Anterior cingulate cortex (tissue), 58 donors: ENCODE measurements at places on chromosomes 16 and 17.
A peak's percentile ranks its signal among the peaks of the same experiment; 100 is the strongest.

- DNase-seq = no peak
These were observed 193.9 kb upstream of the SOX9 start for GRCh38 chr17:71926746-71927398.

- DNase-seq = no peak
These were observed 2.7 kb upstream of the ACE start for GRCh38 chr17:63474174-63474573.

GRCh38 chr17:82399041-82399441, 19.1 kb upstream of the HEXD start:
- DNase-seq = peak; percentile 43

- no peak for DNase-seq
These were observed 4.6 kb downstream of the PLCD3 start for GRCh38 chr17:45127548-45128300.

DNA sequence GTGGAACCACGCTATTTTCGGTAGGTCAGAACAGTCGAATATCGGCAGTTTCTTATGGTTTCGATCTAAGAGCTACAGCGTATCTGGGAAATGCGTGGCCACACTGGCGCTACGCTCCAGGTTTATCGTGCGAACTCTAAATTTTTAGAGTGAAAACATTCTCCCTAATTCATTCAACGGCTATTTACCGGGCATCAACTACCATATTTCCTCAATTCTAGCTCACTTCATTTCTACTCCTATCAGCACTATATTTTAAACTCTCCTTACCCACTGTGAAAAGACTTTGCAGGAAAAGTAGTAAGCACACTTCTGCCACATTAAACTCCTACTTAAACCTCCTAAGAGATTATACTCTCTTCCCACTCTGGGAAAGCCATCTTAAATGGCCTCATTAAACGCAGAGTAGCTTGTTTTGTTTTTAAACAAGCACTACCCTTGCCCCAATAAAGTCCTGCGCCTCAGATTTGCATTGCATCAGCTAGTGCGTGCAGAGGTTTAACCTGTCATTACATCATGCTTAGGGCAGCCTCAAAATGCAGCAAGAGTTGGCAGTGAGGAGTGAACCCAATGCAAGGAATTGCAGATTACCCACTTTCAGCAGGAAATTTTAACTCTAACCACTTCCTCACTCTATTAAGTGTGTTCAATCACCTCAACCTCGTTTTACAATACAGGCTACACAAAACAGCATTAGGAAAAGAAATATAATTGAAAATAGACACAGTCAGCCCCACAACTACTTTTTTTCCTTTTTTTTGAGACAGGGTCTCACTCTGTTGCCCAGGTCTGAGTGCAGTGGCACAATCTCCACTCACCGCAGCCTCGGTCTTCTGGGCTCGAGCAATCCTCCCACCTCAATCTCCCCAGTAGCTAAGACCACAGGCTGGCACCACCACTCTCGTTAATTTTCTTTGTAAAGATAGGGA, 18.8 kb downstream of the SIAH1 start:
- no peak for DNase-seq

GRCh38 chr17:63024716-63025115, 58.7 kb downstream of the TANC2 start:
- DNase-seq = no peak

- DNase-seq = no peak
These were observed 18.9 kb downstream of the ARHGAP17 start for GRCh38 chr16:24996301-24996700.

DNA sequence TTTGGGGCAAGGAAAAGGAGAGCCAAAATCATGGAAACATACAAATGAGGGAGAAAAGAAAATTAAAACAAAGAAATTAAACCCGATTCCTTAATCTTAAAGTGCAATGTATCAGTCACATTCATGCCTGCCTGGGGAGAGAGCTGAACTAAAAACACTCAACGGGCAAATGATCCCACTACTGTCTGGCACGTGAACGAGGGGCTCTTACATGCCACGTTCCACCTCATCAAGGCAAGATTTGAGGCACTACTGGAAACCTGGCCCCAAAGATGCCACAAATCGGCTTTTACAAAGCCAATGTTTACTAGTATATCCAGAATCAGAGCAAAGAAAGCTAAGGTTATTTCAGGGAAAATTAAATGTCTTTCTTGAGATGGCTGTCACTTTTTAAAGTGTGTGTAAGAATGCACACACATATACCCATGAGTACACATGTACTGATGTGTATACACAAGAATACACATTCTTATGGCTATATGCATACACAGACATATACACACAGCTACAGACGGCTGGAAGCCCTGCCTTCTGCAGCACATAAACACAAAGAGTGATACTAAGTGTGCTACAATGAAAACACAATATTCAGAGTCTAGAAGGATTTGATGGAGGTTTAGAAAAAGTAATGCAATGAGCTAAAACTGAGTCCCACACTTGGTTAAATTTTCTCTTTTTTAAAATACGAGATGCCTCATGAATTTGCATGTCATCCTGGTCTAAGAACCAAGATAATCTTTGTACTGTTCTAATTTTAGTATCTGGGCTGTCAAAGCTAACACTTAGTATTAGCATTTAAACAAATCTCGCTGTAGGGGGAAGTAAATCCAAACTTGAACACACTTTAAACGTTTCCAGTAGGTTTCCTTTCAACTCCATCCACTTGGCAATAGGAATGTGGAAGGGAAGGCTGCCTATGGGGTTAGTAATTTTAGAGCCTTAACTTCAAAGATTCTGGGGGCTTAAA, 85.8 kb downstream of the CYTH1 start:
- DNase-seq = no peak

GRCh38 chr17:40312131-40312731, 3.3 kb downstream of the RARA start:
- peak; percentile 40 for DNase-seq

- DNase-seq = no peak
These were observed 26.7 kb upstream of the PLCG2 start for GRCh38 chr16:81752225-81752875.

DNA sequence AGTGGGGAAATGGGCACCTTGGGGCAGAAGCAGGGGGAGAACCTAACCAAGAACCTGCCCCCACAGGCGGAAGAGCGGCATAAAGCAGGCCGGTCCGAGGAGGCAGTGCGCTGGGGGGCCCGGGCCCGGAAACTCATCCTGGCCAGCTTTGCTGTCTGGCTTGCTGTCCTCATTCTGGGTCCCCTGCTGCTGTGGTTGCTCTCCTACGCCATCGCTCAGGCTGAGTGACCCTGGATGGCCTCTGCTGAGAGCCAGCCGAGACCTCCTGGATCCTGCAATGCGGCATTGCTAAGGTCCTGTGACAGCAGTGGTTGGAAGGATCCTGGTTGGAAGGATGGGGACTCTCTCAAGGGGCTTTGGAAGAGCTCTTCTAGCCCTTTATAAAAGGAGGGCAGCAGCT, 4.5 kb upstream of the PHKG2 start:
- DNase-seq = no peak
